NCI-H2081 (cell line): ENCODE measurements at places on chromosomes 2 and 18.

DNA sequence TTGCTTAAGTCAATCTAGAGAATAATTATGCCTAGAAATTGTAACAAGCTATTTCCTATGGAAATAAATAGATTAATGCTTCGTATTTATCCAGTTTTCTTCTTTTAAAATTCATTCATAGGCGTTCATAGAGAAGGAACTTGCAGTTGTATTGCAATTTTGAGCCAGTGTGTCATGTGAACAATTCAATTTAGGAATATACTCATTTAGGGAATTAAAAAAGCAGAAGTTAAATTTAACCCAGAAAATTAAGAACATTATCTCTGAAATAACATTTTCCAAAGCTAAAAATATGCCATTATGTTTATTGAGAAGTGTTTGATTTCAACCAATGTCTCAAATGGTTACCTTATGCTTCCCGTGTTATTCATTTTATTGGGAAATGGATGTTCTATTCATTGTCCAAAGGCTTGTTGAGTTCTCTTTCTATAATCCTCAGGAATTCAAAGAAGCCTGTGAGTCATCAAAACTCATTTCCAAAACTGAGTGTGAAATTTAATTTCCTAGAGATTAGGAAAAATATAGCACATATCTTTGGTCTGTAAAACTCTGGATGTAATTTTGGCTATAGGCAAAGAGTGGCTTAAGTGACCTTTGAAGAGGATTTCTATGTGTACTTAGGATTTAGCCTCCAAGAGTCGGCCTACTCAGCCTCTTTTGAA lies 99.7 kb downstream of the SLC8A1 start:
- no peak for DNase-seq

GRCh38 chr2:15115776-15116175 lies 445.4 kb downstream of the NBAS start:
- no peak for DNase-seq

GRCh38 chr2:190997526-190998113 lies 16.4 kb downstream of the STAT1 start:
- no peak for DNase-seq

GRCh38 chr2:44200759-44201158 lies 32.1 kb downstream of the PPM1B start:
- DNase-seq, result no peak

DNA sequence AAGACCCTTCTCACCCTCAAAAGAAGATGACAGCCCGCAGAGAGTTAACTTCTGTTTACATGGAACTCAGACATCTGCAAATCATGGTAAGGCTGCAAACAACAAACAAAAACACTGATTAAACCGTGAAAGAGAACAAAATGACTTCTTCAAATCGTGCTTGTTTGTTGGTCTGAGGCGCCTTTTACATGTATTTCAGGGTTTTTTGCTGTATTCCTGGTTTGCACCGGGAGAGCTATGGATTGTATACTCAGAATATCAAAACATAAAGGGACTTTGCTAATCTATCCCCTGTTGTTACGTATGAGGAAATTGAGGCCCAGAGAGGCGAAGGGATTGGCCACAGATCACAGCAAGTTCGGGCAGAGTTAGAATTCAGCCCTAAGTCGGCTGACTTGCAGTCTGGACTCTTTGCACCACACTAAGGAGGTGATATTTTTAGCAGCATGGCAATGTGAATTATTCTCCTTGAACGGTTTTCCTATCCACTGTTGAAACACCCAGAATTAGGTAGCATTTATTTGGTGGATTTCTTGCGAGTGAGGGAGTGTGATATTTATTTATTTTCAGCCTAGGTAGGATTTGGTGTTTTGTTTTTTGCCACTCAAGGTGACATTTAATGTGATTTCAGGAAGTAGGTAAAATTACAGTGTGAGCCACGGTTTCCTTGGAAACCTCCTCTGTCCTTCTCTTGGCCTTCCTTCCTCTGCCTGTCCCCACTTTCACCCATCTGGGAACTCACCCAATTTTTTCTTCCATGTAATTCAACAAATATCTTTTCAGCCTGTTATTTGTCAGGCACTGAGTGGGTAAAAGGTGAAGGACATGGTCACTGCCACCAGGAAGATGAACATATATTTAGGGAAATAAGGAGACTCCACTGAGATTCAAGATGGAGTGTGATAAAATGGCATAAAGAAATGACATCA lies 980 bp upstream of the PDE6D start:
- DNase-seq, result no peak

DNA sequence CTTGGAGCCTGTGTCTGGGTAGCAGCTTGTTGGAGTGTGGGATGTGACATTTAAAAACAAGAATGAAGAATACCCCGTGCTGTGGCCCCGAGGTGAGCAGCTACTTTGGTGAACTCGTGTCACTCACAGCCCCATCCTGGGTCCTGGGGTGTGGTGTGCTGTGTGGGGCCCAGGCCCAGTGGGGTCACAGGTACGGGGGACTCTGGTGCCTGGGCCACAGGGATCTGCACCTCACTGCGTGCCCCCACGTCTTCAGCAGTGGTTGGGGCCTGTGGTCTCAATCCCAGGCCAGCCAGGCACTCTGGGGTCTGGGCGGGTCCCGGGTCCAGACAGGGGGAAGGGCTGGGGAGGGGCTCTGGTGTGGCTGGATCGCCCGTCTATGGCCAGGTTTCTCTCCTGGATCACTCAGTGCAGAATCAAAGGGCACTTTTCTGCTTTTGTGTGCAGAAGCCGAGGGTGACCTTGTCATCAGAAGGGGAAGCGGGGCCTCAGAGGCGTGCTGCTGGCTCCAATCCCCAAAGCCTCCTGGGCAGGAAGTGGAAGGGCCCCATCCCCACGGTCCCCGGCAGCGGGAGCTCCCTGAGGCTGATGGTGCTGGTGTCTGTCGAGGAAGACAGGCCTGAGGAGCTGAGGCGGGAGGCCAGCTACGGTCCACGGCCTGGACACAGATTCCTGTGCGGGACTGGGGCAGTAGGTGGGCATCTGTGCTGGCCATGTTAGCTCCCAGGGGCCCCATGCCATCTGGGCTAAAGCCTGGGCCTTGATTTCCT lies 1.4 kb downstream of the GPR35 start:
- no peak for DNase-seq

- DNase-seq, result peak; percentile 48
Observed at GRCh38 chr2:42369532-42370229, 8.7 kb upstream of the COX7A2L start.
